Left hindlimb (tissue), 1 donor: ENCODE measurements at places on chromosomes 4 and X.

DNA sequence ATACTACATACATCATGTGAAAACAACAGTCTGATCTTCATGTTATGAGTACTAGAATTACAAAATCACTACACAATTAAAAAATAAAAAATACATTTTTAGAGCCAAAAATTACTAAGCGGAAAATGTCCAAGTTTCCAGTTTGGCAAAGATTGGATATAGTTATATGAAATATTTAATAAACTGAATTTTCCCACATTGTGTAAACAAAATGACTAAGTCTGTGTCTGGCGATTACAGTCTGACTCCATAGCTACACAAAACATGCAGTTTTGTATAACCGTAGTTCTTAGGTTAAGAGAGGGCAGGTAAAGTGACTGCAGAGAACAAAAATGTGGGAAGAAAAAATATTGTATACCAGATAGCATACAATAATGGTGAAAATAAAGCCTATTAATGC, 59.2 kb upstream of the TMEM47 start:
- no peak for DNase-seq

DNA sequence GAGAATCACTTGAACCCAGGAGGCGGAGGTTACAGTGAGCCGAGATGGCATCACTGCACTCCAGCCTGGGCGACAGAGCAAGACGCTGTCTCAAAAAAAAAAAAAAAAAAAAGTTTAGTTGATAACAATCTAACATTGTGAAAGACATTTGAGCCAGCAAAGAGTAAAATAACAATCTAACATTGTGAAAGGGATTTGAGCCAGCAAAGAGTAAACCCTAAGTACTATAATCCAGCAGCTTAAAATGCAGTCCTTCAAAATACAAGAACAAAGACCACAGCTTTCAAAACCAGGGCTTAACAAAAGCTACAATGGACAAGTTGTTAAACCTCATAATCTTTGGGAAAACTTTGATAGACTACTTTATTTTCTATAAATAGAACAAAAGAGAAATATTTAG, 16.9 kb downstream of the MFAP3L start:
- DNase-seq, result no peak

- DNase-seq, result peak; percentile 83
Measured at GRCh38 chr4:30720021-30720660, at the start of gene PCDH7. TSS of gene PCDH7 (plus strand) at chr4:30720369. CDS start at chr4:30721423, 1,054 bp downstream.

- no peak for DNase-seq
Measured at GRCh38 chr4:37604461-37604860, 81.7 kb downstream of the RELL1 start.

GRCh38 chr4:6325788-6326290, 56.2 kb downstream of the WFS1 start:
- DNase-seq, result no peak

GRCh38 chr4:2042204-2042946, 16.8 kb upstream of the NAT8L start:
- no peak for DNase-seq

GRCh38 chrX:7120878-7121219, 26.7 kb upstream of the STS start:
- DNase-seq, result no peak

DNA sequence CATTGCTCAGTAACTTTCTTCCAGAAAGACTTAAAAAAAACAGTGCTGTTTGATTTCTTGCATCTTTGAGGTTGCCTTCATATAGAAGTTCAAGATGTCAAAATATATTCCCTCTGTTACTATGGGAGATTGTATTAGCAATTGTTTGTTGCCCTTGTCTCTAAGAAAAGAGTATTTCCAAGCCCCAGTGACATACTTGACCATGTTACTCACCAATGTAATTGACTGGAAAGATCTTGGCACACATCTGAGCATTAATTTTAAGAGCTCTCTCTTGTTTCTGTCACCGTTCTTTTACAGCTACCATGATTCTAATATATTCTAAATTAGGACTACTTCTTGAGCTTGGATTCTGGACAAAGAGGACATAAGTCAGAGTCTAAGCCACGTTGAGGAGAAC, 902.7 kb upstream of the EPHA5 start:
- no peak for DNase-seq

DNA sequence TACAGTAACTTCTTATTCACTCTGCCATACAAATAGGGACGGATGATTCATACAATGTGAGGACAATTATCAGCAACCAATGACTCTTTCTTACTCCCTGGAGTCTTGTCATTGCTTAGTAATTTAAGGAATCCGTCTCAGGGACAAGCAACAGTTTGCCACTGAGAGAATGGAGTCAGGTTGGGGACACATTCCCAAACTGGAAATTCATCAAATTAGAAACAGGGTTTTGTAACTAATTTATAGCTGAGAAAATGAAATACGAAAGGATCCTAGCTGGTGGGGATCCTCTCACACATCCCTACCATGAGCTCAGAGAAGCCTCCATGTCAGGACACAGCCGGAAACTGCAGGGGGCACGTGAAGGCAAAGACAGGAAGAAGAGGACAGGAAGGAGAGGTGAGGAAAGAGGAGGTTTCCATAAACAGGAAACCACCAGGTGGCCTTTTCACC, 50.4 kb upstream of the KDR start:
- DNase-seq, result no peak

DNA sequence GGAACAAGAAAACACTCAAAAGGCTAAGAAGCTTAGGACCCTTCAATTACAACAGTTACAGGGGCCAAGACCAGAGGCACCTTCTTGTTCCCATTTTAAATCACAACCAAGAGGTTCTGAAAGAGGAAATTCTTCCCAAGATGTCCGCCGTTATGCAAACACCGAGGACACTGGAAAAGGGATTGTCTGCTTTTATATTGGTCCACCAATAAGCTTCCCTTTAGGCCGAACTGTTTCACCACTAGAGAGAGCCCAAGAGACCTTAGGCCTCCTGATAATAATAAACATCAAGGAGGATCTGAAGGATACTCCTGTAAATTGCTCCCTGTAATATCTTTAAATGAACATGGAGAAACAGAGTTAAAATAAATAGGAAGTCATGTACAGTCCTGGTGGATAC, 92.6 kb upstream of the NLRP2B start:
- no peak for DNase-seq

GRCh38 chrX:73944563-73944908, 359.4 kb upstream of the ZCCHC13 start:
- DNase-seq, result no peak

DNA sequence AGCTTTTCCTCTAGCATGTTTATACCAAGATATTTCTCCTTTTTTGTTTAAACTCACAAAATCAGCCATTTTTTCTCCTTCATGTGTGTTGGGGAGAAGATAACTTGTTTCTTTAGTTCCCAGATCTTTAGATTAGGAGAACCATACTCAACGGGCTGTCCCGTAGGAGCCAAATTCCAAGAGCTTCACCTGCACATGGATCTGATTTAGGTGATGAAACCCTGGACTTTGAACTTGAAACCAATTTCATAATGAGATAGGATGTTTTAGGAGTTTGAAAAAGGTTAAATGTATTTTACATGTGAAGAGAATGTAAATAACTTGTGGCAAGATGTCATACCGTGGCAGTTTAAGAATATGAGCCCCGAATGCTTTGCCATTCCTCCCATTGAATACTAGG, 280.0 kb upstream of the PCDH18 start:
- DNase-seq, result no peak

DNA sequence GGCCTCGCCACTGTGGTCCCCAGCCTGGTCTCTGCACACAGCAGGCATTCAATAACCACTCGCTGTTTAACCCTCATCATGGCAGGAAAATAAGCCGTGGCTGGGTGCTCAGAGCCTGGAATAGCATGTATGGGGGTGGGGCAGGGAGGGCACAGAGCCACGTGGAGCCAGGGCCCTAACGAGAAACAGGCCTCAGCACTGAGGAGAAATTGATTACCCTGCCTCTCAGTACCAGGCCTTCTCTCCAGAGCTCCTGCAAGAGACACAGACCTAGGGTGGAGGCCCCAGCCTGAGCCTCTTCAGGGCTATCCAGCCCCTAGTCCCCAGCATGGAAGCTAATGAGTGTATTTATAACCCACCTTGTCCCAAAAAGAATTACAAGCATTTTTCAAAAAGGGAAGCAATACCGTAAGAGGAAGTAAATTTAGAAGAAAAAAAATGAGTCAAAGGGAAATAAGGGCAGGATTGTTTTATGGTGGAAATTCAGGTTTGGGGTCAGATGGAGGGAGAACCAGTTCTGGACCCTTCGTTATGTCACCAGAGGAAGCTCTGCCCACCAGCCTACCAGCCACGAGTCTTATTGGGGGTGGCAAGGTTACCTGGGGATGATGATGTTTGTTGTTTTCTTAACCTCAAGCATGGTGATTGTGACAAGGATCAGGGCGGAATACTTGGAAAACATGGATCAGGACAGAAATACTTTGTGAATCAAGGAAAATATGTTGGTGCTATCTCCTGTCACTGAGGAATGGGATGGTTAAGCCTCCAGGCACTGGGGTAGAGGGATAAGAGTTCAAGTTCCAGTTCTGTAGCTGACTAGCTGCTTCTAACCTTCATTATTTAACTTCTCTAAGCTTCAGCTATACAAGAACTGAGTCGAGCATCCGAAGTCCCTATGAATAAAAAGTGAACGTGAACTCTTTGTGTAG, 101.9 kb upstream of the RBPJ start:
- DNase-seq, result no peak

DNA sequence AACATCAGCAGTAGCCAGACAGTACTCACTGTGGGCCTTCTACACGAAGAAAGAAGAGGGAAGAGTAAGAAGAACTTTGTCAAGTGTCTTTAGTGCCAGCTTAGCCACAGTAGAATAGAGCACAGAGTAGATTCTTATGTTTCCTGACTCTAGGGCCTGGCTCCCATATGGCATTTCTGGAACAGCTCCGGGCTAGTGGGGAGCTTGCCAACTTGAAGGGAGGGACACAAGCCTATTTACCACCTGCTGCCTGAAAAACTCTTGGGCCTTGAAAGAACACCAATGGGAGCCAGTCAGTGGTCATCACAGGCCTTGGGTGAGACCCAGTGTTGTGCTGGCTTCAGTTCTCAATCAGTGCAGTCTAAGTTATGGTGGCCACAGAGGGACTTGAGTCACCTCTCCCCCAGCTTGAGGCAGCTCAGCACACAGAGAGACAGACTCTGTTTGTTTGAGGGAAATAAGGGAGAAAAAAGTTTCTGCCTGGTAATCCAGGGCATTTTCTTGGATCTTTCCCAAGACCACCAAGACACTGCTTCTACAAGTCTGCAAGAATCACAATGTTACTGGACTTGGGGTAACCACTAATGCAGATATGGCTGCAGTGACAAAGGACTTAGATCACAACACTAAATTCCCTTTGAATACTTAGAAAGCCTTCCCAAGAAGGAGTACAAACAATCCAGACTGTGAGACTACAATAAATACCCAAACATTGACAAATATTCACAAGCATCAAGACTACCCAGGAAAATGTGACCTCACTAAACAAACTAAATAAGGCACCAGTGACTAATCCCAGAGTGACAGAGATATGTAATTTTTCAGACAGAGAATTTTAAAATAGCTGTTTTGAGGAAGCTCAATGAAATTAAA, 261.0 kb upstream of the NDST3 start:
- DNase-seq, result no peak

- no peak for DNase-seq
Measured at GRCh38 chr4:173801876-173802661, 272.0 kb upstream of the HAND2 start.

DNA sequence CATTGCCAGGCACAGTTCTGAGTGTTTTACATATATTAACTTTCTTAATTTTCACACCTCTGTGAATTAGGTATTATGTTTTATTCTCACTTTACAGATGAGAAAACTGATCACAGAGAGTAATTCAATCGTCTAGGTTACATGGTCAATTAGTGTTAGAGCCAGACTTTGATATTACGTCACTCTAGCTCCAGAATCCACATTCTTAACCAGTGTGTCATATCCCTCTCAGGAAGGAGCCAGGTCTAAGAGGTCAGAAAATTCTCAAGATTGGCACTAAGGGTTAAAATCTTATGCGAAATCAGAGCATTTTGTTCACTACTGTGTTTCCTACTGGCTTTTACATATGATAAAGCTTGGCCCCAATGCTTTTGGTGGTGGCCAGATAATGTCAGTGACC, 7.4 kb downstream of the DMP1 start:
- DNase-seq, result no peak

DNA sequence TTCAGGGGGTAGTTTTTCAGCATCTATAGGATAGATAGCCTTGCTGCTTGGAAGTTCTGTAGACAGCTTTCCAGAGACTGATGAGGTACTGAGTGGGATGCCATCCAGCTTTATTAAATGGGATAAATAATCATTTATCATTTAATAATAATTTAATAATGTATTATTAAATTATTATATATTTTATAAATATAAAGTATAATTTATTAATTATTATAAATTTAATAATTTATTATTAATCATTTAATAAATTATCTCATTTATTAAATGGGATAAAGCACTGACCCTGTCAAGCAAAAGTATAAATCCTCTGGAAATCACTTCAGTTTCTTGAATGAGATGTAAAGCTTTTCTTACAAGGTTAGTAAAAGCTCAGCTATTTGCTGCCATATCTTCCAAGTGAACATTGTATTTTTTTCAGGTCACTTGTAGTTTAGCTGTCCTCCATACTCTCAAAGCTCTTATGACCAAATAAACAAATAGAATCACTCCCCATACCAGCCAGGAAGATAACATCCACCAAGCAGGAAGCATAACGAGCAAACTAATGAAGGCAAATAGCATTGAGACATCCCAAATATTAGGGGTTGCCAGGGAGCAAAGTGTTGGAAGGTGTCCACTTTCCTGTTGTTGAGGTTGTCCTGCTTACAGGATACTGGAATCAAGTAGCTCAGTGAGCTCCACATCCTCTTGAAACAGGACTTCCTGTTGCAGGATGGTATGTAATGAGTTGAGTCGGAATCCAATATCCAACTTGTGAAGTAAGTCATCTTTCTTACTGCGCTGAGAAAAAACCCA, 88.9 kb downstream of the ZNF674 start:
- DNase-seq, result no peak

DNA sequence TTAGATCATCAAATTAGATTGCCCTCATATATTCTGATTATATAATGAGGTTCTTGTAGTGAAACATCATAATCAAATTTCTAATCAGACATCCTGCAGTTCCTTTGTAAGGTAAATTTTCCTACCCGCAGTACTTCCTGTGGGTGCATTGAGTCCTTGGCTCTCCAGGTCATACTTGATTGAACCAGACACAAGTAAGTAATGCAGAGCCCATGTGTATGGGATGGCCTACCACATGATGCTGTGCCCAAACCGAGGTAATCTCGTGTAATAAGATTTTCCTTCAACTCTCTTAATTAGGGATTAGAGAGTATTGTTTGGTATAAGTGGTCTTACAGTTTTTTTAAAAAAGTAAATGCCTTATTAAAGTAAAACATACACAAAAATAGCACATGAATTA, 1841.8 kb downstream of the PCDH7 start:
- DNase-seq, result no peak

GRCh38 chr4:18105030-18106011, 83.8 kb upstream of the LCORL start:
- no peak for DNase-seq

GRCh38 chr4:4680758-4681157, 138.9 kb upstream of the STX18 start:
- DNase-seq, result no peak

- DNase-seq, result no peak
Measured at GRCh38 chr4:135227842-135228241, 1026.3 kb upstream of the PABPC4L start.
